ENCODE measurements at places on chromosomes 7 and 10.

GRCh38 chr10:51920672-51921071, 221.3 kb upstream of the CSTF2T start:
- no peak for DNase-seq

DNA sequence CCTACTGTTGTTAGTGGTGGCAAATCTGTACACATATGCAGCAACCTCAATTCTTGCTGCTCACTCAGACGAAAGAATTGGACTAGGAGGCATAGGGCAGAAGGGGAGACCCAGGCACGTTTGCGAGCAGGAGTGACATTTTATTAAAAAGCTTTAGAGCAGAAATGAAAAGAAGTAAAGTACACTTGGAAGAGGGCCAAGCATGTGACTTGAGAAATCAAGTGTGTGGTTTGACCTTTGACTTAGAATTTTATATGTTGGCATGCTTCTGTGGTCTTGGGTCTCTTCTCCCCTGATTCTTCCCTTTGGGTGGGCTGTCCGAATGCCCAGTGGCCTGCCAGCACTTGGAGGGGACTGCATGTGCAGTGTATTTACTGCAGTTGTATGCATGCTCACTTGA, 205.5 kb upstream of the SEMA3D start:
- no peak for DNase-seq

DNA sequence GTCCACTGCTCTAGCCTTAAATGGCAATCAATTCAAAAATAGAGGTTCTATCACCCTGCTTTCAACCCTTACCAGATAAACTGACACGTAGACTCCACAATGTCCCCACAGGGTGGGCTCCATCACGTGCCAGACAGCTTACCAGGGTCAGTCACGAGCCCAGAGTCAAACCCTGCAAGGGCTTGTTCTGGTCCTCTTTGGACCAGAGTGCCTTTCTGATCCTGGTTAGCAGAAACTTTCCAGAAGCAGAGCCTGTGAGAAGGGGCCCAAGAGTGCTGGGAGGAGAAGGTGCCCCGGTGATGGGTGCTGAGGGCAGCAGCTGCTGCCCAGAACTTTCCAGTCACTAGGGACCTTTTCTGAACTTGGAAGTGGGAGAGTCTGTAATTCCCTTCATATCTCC, 354 bp upstream of the GIMAP5 start:
- DNase-seq = no peak

DNA sequence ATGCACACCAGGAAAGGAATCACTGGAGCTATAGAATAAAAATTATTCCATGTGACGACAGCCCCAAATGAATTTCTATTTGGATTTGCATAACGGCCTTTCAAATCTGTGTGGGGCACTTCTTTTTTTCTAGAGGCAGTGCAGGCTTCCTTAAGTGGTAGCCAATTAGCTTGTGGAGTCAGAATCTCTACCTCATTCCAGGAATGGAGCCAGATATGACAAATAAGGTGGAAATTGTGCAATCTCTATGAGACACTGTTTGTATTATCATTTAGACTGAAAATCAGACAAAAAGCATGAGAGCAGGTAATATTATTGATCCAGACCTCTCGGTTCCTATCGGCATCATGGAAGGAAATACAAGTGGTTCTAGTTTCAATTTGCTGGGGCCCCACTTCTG, 78.7 kb downstream of the BEND7 start:
- DNase-seq = no peak

GRCh38 chr10:89861584-89862301, 160.4 kb downstream of the KIF20B start:
- no peak for DNase-seq

GRCh38 chr7:34133983-34134782, 228.8 kb downstream of the BMPER start:
- DNase-seq = no peak

- no peak for DNase-seq
Measured at GRCh38 chr10:15510963-15511362, 139.9 kb upstream of the FAM171A1 start.

- no peak for DNase-seq
Measured at GRCh38 chr10:62037166-62037831, 135.8 kb downstream of the ARID5B start.

DNA sequence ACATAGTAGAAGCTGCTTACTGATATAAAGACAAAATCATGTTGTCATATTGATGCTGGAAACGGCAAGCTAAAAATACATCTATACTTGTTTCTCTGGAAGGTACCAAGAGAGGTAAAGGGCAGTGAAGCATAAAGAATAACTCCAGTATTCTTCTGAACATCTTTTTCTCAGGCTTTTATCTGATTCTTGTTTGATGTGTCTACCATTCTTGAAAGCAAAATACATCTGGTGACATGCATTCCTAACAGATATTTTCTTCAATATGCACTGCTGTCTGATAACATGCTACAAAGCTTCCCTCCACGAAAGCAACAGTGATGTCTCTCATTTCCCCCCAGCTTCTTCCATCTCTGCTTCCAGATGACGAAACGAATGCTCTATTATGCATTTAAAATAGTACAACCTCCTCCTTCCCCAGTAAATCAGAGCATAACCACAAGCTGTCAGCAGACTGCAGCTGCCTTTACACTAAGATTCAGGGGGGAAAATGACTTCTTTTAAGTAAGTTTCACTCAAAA, 100.8 kb downstream of the ARHGAP21 start:
- DNase-seq = no peak

DNA sequence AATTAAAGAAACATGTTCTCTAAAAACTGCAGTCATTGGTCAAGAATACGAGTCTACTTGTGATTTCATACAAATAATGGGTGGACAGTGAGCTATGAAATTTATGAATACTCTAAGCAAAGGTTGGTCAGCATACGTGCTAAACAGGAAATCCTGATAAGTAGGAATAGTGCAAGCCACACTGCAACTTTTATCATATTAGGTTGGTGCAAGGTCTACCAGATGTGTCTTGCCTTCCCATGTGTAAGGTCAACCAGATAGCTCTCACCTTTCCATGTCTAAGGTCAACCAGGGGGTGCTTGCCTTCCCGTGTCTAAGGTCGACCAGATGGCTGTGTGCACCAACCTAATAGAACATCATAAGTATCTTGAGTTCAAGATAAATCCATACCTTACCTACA, 2.0 kb upstream of the ITGB1 start:
- no peak for DNase-seq

DNA sequence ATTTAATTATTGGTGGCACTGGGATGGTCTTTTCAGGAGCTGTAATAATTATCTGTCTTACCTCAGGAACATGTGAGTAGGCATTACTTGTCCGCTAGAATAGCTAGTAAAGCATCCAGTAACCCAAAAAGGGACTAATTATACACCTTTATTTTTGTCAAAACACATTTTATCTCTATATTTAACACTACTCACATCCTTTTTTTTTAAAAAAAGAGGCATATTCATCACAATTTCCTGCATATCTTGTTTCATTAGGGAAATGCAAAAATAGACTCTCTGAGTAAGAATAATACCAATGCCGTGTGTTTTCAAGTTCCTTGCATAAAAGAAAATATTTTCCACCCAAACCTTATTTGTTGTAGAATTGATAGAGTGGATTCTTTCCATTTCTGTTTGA, 99.5 kb downstream of the VTI1A start:
- DNase-seq = no peak

GRCh38 chr7:151167197-151167961, at the start of gene GBX1:
TSS of gene GBX1 (minus strand) at chr7:151167694. CDS start at chr7:151167548, 146 bp downstream.
- DNase-seq = no peak

GRCh38 chr7:2641406-2642393, 9.9 kb downstream of the TTYH3 start:
- no peak for DNase-seq

- no peak for DNase-seq
Measured at GRCh38 chr10:28587270-28587969, 54.5 kb downstream of the WAC start.

DNA sequence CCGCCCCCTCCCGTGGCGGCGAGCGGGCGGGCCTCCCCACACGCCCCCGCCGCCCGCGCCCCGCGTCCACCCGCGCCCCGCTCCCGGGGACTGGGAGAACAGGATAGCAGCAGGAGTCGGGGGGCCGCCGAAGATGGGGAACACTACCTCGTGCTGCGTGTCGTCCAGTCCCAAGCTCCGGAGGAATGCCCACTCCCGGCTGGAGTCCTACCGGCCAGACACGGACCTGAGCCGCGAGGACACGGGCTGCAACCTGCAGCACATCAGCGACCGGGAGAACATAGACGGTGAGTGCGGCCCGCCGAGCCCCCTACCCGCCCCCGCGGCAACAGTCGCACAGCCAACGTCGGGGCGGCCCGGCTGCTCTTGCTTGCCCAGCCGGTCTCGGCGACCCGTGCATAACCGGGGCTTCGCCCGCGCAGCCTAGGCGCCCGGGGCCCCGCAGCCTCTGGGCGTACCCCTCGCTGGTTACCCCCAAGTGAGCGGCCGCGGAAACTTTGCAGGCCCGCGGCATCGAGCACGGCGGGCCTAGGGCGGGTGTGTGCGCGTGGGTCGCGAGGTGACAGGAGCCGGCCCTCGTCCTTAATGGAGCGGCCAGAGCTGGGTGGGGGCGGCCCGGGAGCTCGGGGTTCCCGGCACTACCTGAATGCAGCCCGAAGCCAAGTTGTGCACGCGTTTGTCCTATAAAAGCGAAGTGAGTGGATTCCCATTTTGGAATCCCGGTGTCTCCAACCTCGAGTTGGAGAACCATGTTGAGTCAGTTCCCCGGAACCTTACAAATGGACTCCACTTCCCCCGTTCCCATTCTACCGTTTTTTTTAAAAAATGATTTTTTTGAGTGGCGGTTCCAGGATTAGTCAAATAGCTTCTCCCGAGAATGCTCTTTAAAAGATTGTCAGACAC, 863 bp downstream of the CCNY start:
- DNase-seq = no peak

GRCh38 chr10:99329304-99329553, at the start of gene CNNM1:
TSS of gene CNNM1 (plus strand) at chr10:99329356. CDS start at chr10:99329388, 32 bp downstream.
- DNase-seq = no peak

- DNase-seq = no peak
Measured at GRCh38 chr10:43173120-43173519, 34.9 kb downstream of the CSGALNACT2 start.

DNA sequence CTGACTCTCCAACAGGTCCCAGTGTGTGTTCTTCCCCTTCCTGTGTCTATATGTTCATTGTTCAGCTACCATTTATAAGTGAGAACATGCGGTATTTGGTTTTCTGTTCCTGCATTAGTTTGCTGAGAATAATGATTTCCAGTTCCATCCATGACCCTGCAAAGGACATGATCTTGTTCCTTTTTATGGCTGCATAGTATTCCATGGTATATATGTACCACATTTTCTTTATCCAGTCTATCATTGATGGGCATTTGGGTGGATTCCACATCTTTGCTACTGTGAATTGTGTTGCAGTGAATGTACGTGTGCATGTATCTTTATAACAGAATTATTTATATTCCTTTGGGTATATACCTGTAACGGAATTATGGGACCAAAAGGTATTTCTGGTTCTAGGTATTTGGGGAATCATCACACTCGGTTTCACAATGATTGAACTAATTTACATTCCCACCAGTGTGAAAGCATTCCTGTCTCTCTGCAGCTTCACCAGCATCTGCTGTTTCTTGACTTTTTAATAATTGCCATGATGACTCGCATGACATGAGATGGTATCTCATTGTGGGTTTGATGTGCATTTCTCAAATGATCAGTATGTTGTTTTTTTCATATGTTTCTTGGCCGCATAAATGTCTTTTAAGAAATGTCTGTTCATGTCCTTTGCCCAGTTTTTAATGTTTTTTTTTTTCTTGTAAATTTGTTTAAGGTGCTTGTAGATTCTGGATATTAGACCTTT, 60.2 kb downstream of the LSMEM1 start:
- DNase-seq = no peak

- DNase-seq = no peak
Measured at GRCh38 chr10:21517134-21518031, 8.1 kb downstream of the SKIDA1 start.

- no peak for DNase-seq
Measured at GRCh38 chr10:59724098-59724938, 14.7 kb upstream of the SLC16A9 start.

DNA sequence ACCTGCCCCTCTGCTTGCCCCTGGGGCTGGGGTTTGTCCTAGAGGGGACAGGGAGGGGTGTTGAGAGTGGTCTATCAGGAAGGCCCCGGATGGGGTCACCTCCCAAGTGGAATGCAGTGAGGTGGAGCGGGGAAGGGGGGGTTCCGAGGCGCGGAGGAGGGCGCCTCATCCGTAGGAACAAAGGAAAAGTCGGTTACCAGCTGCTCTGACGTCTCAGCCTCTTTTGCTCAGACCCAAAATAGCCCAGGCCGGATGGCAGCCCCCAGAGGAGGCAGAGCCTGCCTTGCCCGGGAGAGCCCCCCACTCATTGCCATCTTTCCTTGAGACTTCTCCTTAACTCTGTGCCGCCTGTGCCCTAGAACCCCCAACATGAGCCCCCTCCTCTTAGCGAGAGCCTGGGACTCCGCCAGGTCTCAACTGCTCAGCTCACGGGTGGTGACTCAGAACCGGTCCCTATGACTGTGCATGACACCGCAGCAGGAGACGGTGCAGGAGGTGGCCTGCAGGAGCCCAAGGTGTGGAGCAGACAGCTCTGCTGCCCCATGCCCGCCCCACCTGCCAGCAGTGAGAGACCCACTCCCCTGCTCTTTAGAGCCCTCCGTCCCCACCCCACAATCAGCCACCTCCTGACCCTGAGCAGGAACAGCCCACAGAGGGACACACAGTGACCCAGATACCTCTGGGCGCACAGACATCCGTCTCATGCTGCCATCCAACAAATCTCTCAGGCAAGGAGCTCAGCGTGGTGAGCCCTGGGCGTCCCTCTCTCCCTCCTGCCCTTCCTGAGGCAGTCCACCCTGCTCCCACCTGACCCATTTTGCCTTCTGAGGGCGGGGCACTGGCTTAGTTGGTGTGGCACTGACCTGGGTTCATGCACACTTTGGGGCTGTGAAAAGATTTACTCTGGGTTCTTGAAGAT, 13.1 kb downstream of the STX1A start:
- DNase-seq = no peak

DNA sequence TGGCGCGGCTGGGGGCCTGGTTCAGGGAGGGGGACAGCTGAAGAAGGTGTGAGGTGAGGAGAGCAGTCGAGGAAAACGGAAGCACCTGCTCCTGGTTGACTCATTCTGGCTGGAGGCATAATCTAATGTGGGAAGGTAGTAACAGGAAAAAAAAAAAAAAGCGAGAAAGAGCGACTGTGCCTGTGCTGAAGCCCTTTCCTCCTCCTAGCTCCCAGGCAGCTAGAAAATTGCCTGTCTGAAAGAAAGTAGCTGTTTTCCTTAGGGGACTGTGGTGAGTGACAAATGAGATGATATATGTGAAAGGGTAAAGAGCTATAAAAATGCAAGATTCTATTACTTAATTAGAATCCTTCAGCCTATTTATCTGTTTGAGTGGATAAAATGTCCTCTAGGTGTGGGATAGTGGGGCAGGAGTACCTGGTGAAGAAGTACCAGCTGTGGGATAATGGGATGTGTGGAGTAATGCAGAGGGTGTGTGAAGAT, 4.9 kb upstream of the MEST start:
- DNase-seq = no peak
